Pulmonary artery endothelial cell (primary cell): ENCODE measurements at places on chromosomes 2 and 18. TPM values are rescaled to one million over a fixed set of nuclear protein-coding genes. Genes with fewer than 3 reads are reported as not detected.

DNA sequence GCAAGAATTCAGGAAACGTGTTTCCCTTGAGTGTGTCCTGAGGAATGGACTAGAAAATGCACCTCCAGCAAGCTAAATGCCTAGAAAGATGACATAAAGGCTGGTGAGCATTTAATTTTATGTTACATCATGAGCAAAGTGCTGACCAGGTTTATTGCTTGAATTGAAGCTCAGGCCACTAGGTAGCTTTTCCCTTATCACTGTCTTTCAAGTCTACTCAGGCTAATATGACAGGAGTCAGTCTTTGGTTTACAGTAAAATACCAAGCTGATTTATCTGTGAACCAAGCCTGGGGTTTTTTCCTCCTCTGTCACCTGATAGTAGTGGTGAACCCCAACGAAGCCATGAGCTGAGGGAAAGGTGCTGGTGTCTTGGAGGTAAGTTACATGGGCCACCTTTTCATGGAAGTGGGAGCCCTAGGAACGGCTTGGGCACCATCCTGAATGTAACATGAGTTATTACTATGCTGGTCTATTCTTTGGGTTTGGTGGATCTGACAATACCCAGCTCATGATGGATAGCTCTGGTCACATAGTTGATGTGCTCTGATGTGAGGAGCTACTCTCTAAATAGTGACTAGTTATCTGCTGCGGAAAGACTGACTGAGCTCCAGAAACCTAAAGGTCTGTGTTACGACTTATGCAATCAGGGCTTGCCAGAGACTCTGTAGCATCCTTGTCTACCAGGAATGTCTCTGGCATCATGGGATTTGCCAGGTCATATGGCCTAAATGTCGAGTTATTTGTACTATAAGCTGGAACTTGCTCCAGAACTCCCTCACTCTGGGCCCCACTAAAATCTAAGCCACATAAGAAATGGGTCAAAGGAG, 39.8 kb downstream of the NUP35 start:
- DNase-seq = no peak

DNA sequence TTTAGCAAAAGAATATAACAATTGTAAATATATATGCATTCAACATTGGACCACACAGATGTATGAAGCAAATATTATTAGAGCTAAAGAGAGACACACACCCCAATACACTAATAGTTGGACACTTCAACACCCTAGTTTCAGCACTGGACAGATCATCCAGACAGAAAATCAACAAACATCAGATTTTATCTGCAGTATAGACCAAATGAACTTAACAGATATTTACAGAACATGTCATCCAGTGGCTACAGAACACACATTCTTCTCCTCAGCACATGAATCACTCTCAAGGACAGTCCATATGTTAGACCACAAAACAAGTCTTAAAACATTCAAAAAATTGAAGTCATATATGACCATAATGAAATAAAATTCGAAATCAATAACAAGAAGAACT, 22.1 kb upstream of the EVA1A start:
- DNase-seq = no peak

- DNase-seq = no peak
Observed at GRCh38 chr2:28366496-28367282, 26.0 kb upstream of the FOSL2 start.

DNA sequence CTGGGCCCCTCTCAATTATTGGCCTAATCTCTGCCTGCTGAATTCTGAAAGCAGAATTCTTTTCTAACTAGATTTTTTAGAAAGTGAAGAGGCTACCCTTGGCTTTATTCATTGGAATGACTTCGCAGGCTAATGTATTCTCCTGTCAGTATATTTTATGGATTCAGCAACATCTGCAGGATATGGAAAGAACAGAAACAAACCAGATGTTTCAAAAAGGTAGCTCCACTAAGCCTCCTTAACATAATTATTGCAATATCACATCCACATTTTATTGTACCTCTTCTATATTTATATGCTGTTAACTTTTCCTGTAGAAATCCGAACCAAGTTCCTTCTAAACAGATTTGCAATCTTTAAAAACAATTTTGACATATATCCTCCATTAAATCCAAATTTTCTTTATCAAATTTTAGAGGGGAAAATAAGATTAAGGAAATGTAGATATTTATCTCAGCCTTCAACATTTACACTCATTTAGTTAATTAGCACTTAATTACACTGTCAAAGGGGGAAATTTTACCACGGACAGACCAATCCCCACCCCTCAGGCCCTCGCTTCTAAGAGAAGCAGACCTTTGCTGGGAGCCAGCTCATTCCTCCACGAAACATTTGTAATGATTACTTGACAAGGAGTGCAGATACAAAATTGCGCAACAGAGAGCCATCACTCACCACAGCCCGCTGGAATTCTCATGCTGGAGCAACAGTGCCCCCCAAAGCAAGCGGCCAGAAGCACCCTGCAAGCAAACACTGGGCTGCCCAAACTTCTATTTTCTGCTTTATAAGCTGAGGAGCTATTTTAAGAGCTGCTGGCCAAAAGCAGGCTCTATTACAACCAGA, 253.4 kb downstream of the ETAA1 start:
- DNase-seq = peak; percentile 43

EMX1 gene
- total RNA-seq = not detected in 2 replicates

LYG1 gene
- total RNA-seq = 0.26 and 0.39 TPM in 2 replicates

CYP1B1 gene
- 0.07 and 0.13 TPM in 2 replicates for total RNA-seq
